ENCODE measurements at places on chromosomes 7 and 10.
A peak's percentile ranks its signal among the peaks of the same experiment; 100 is the strongest.

GRCh38 chr10:53025172-53025711, 252.7 kb upstream of the MBL2 start:
- no peak for DNase-seq

GRCh38 chr7:125033506-125033905, 103.9 kb upstream of the POT1 start:
- no peak for DNase-seq

- peak; percentile 50 for DNase-seq
Observed at GRCh38 chr7:27172823-27173510, 1.2 kb downstream of the HOXA10 start.

- no peak for DNase-seq
Observed at GRCh38 chr10:110009736-110010475, 2.1 kb downstream of the ADD3 start.

GRCh38 chr7:112449353-112449752, 907 bp upstream of the IFRD1 start:
- no peak for DNase-seq

Data from right cardiac atrium (tissue), 5 donors.